ENCODE measurements at places on chromosomes 5 and 9.

DNA sequence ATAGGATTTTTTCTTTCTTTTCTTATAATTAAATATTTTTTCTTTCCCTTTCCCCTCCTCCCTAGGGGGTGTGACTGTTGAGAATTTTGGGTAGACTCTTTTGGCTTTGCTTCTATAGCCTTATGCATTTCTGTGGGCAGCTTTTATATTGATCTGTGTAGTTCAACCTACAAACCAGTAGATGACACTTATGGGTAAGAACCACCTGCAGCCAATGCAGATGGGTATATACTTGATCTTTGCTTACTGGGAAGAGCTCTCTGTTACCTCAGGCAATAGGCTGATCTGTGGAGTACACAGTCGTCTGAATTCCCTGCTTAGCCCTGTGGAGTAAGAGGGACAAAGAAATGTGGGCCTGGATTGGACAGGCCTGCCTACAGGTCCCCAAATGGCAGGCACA lies 102.7 kb upstream of the STARD4 start:
- DNase-seq = no peak

DNA sequence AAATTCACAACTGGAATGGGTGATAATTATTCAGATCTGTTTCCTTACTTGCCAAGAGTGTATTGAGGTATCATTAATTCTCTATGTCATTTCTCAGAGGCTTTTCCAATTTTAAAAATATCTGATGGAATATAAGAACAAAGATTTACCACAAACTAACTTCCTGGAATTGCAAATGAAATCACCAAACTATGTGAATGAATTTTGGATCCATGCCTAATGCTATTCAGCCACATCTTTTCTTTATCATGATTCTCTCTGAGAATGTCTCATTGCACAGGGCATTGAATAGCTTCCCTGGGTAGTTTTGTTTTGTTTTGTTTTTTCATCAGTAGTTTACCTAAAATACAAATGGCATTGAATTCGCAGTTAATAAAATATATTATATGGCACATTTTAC lies 146.9 kb upstream of the FBN2 start:
- DNase-seq = peak; percentile 14

DNA sequence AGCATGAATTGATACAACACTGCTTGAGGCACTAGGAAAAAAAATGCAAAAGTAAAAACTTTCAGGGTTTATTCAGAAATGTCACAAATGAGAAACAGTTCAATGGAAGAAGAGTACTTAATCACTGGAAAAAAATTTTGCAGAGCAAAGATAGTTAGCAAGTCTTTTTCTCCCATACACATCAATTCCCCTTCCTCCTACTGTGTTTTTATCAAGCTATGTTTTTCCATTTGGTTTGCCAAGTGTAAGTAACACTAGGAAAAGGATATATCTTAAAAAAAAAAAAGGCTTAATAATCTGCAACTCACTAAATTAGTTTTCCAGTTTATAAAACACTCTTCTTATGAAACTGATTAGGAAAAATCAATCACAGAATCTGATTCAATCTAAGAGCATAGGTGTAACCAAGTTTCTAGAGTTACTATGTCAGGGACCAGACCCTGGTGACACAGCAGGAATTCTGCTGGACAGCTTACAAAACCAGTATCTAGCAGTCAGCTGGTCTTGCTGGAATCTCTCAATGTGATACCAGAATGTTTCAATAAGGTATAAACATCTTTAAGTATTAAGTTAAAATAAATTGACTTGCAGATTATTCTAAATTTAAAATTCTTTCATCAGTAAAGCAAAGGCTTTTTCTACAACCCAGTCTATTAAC lies 34.7 kb downstream of the RNF145 start:
- DNase-seq = no peak

GRCh38 chr5:77748160-77748559 lies 28.0 kb downstream of the TBCA start:
- DNase-seq = no peak

GRCh38 chr9:36755019-36755418 lies 182.3 kb downstream of the MELK start:
- DNase-seq = no peak

DNA sequence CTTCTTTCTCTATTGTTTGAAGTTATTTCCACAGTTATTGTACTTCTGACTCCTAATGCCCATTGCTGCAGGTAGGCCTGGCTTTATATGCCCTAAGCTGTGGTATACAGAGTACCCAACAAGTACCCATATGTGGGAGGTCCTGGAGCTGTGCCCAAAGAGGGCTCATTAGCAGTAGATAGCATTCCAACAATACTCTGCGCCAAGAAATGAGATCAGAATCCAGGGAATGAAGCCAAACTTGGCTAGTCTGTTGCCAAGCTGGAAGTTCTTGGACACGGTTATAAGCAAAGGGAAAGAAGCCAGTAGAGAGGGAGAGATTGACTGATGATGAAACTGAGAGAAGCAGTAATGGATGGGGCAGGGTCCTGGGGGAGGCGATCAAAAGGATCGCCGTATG lies 29.7 kb upstream of the FAM169A start:
- peak; percentile 90 for DNase-seq

DNA sequence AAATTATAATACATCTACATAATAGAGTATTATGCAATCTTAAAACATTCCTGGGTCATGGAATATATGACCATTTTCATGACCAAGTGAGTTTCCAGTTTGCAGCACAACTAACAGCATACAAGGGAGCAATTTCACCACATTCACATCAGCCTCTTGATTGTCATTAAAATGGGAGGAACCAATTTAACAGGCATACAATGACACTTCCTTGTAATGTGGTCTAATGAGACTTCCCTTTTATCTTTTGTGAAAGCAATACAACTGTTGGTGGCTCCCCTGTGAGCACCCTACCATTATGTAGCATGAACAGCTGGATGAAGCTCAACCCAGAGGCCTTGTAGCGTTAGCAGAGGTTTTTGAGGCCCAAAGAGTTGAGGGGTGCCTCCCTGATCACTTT lies 13.6 kb upstream of the TMOD1 start:
- DNase-seq = no peak

- peak; percentile 87 for DNase-seq
These were observed 73.1 kb upstream of the FST start for GRCh38 chr5:53407373-53407772.

- peak; percentile 81 for DNase-seq
These were observed 79.2 kb upstream of the HSPA9 start for GRCh38 chr5:138654281-138654867.

All from fibroblast of lung (primary cell).